ENCODE measurements at places on chromosomes 4 and X.
A peak's percentile ranks its signal among the peaks of the same experiment; 100 is the strongest.

DNA sequence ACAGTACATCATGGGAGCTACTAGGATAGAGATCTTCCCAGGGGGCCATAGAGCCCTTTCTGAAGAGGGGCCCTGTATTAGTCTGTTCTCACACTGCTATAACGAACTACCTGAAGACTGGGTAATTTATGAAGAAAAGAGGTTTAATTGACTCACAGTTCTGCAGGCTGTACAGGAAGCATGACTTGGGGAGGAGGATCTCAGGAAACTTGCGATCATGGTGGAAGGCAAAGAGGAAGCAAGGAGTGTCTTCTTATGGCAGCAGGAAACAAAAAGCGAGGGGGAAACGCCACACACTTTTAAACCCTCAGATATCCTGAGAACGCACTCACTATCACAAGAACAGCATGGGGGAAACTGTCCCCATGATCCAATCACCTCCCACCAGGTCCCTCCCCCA is 4.2 kb upstream of the SLC9A6 start:
- no peak for DNase-seq

GRCh38 chr4:170014359-170015011 is 11.7 kb downstream of the MFAP3L start:
- no peak for DNase-seq

DNA sequence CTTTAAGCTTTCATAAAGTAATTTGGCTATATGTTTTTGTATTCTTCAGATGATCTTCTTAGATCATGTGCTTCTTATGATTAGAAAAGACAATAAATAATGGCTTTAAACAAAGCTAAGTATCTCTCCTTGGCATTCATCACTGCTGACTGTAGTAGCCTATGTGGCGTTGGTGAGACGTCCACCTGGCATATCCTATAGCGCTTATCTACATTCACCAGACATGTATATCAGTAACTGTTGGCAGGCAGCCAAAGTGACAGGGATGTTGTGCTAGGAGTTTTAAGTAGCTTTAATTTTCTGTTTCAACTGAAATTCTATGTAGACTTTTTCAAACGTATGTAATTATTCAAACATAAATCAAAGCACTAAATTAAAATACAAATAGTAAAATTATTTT is 276.4 kb downstream of the IL15 start:
- DNase-seq = peak; percentile 96

DNA sequence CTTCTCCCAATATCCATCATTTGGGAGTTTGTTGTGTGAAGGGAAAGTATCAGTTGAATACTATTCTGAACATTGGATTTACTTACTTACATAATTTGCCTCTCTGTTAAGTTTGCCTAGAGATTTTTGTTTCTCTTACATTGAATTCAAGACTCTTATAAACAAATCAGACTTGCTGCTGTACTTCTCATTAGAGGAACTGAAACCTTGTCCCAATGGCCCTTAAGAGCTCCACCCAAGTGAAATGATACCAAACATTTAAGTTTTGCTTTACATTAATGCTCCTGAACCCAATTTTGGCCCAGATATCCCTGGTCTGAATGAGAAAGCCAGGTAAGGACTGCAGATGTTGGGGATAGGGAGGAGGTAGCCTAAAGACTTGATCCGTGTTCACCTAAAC is 32.0 kb downstream of the HAND2 start:
- no peak for DNase-seq

DNA sequence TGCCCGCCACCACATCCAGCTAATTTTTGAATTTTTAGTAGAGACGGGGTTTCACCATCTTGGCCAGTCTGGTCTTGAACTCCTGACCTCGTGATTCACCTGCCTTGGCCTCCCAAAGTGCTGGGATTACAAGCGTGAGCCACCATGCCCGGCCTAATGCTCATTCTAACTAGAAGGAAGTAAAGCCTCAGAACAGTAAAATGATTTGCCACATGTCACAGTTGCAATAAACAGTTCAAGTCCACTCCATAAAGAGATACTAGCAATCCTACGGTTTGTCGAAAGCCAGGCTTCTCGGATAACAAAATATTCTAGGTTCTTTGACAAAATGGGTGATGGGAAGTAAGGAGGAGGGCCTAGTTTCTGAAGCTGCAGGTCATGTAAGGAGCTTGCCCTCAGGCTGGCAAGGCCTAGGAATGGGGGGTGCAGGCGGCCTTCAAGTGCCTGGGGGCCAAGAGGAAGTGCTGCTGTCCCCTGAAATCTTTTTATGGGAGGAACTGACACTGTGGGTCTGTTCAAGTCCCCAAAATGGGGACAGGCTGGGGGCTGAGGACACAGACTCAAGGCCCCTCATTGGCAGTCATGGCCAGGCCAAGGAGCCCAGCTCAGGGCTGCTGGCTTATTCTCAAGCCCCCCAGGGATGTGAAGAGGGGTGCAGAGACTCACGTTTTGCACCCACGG is 31.8 kb upstream of the ACSL1 start:
- DNase-seq = no peak

- DNase-seq = no peak
These were observed 116.3 kb downstream of the SHROOM4 start for GRCh38 chrX:50697691-50698090.

DNA sequence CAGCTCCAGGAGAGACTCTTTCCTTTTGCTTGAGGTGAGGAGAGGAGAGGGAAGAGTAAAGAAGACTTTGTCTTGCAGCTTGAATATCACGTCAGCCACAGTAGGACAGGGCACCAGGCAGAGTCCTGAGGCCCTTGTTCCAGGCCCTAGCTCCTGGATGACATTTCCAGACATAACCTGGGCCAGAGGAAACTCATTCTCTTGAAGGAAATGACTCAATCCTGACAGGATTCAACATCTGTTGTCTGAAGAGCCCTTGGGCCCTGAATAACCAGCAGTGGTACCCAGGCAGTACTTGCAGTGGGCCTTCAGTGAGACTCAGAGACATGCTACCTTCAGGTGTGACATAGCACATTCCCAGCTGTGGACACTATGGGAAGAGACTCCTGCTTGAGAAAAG is 62.8 kb downstream of the FGF16 start:
- no peak for DNase-seq

DNA sequence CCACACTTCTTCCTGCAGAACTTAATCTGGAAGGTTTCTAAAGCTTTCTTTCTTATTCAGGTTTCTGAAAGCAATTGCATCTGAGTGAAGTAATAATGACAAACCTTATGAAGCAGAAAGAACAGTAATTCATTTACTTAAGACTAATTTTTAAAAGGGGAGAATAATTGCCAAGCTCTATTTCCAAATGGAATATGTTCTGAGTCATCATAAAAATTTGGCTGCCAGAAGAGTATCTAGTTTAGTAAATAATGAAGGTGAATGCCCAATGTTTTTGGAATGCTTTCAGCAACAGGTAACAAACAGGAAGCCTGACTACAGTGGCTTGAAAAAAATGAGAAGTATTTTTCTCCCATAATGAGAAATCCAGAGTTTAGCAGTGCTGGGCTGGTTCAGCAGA is 227.3 kb upstream of the TET2 start:
- DNase-seq = no peak

GRCh38 chr4:176320340-176320975 is 692 bp downstream of the SPCS3 start:
- DNase-seq = peak; percentile 89

DNA sequence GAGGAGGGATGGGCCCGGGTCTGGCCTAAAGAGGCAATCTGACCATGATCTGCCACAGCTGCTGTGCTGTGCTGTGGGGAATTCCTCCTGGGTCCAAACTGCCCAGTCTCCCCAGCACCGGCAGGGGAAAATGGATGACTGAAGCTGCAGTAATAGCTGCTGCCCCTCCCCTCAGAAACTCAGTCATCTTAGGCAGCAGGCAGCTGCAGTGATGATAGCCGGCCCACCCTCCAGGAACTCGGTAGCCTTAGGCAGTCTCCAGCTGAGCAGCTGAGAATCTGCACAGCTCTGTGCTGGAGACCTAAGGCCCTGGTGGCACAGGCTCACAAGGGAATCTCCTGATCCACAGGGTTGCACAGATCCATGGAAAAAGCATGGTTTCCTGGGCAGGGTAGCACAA is 113.4 kb upstream of the USP38 start:
- no peak for DNase-seq

GRCh38 chr4:15239866-15240265 is 188.0 kb upstream of the C1QTNF7 start:
- no peak for DNase-seq

DNA sequence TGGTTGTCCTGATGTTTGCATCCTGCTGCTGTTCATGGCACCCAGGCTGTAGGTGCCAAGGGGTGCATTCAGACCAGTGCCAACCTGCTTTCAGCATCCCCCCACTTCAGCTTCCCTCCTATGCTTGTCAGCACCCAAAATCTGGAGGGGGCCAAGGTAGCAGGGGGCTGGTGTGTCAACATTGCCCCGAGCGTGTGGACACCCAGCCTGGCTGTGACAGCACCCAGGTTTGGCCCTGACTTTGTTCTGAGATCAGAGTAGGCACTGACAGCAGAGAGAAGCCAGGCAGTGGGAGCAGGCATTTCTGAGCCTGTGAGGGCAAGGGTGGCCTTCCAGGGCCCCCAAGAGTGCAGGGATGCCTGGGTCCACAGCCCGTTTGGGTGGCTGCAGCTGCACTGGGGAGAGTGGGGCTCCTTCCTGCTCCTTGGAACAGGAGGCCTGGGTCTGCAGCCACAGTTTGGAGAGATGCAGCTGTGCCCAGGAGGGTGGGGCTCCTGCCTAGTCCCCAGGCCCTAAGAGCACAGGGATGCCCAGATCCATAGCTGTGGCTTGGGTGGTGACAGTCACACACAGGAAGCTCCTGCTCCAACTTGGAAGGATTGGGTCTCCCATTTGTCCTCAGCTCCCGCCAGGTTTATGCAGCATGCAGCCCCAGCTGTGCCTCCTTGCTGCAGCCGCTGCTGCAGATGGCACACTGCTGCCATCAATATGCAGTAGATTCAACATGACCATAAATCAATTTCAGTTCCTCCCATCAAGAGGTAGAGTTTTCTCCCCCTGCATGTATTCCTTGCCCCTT is 12.3 kb upstream of the PPM1K start:
- DNase-seq = no peak

DNA sequence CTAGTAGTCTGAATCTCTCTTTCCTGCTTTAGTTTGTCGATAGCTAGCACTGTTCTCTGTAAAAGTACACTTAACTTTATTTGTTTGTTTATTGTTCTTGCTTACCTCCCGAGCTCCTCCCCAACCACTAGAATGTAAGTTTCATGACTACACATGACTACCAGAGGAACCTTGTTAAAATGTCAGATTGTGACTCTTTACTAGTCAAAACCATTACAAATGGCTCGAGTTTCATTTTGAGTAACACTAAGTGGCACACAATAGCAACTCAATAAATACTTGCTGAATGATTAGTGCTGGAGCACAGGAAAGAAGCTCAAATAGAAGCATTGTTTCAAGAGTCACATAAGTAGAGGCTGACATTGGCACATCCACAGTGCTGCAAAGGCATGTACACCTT is 116.1 kb downstream of the MAPK10 start:
- no peak for DNase-seq

GRCh38 chrX:153761863-153762262 is 2.2 kb upstream of the PLXNB3 start:
- no peak for DNase-seq

- DNase-seq = no peak
These were observed 270.4 kb downstream of the LDB2 start for GRCh38 chr4:16627999-16628398.

DNA sequence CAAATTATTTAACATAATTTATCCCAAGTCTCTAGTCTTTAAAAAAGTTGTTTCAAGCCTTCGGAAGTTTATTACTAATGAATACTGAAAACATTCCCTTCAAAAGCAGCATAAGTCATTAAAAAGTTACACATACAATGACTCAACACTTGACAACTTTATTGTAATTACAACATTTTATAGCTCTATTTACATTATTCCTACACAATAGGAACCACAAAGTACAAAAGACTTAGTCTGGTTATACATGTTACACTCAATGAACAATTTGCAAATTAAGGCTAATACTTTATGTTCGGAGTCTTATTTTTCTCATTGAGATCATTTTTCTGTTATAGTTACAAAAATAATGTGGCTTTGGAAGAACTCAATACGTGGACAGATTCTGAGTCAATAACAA is 114.4 kb upstream of the POF1B start:
- DNase-seq = no peak

DNA sequence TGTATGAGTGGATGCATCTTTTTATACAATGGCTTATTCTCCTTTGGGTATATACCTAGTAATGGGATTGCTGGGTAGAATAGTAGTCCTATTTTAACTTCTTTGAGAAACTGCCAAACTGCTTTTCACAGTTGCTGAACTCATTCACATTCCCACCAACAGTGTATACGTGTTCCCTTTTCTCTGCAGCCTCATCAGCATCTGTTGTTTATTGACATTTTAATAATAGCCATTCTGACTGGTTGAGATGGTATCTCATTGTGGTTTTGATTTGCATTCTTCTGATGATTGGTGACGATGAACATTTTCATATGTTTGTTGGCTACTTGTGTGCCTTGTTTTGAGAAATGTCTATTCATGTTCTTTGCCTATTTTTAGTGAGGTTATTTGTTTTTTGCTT is 687.0 kb upstream of the EPHA5 start:
- DNase-seq = no peak

GRCh38 chr4:13212936-13213335 is 271.2 kb downstream of the RAB28 start:
- DNase-seq = no peak
